CD4-positive, alpha-beta T cell treated with Interleukin-17A for 1 hour (primary cell): ENCODE measurements at places on chromosomes 1 and 21.

- DNase-seq = no peak
Measured at GRCh38 chr1:97451944-97452343, 468.9 kb downstream of the DPYD start.

DNA sequence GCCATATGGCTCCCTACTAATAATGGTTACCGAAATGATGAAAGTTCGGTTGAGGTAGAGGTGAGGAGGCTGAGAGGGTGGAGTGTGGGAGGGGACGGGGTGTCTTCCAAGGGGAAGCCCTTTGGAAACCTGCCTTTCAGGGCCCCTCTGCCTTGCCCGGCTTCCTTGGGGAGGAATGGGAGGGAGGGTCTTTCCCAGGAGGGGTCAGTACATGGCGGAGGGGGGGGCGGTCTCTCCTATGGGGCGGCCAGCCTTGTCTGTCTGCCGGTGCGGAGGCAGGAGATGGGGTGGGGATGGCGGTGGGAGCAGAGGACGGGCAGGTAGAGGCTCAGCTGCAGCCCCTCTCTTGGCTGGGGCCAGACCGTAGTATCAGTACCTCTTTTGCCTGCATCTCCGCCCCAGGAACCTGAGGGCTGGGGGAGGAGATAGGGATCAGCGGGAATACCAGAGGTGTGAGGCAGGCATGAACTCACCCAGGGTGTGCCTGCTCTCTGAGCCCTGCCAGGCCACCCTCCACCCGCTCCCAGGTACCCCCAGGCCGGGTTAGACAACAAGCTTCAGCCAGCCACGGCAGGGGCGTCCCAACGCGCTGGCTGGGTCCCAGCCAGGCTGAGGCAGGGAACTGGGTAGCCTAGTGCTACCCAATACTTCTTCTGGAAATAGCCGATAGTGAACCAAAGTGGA lies 79.4 kb upstream of the POU3F1 start:
- no peak for DNase-seq

DNA sequence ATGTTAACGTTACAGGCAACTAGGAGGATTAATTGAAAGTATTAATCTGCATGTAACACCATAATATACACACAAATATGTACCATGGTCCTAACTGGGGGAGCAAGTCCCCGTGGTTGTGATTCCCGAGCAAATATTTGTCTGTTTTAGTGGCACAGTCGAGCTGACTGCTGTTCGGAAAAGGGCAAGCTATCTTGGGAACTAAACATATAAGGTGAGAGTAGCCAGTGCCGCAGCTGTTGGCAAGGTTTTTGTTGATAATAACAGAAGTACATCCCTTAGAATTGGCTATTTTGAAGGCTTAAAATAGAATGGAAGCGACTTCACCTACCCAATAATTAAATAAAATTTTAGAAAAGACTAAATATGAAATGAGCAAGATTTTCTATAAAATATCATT lies 45.5 kb downstream of the UCHL5 start:
- no peak for DNase-seq

DNA sequence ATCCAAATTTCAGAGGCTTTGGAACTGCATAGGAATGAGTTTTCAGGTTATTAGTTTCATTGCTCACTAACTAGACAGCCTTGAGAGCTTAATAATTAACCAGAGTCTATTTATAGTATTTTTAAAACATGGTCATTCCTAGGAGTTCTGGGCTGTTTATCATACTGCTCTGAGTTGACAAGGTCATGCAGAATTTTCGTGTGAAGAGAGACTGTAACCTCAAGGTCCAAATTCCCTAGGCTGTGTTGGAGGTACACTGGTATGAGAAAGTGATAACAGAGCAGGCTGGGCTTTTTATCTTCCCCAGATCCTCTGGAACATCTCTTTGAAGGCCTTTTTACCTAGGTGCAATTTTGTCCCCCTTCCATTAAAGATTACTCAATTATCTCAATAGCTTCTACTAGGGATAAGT lies 736.3 kb downstream of the LTN1 start:
- no peak for DNase-seq

DNA sequence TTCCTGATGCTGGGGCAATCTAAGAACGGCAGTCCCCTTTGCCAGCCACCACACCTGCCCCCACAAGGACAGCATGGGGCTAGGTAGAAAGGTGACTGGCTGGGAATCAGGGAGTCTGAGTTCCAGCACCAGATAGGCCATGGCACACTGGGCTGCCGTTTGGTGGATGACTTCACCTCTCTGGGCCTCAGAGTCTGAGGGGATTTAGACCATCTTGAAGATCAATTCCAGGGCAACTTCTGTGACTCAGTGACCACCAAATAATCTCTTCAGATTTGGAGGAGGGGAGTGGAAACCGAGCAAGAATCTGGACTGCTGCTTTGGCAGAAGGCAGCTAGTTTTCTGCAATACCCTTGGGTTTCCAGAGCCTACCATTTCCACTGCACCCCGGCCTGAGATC lies 92.1 kb upstream of the EDN2 start:
- DNase-seq = no peak

GRCh38 chr1:196970182-196970581 lies 7.2 kb upstream of the CFHR5 start:
- no peak for DNase-seq

DNA sequence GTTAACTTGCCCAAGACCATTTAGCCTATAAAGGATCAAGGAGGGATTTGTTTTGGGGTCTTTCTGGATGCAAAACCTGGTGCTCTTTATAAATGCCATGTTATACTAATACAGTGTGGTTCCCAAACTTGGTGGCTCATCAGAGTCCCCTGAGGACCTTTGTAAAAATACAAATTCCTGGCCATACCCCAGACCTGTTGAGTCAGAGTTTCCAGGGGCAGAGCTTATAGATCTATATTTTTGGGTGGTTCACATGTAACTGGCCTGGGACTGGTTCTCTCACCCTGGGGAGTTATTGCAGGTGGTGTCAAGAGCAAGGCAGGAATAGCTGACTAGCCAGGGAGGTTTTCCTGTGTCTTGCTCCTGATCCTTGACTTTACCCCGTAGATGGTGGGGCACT lies 136.9 kb upstream of the HNRNPU start:
- no peak for DNase-seq

DNA sequence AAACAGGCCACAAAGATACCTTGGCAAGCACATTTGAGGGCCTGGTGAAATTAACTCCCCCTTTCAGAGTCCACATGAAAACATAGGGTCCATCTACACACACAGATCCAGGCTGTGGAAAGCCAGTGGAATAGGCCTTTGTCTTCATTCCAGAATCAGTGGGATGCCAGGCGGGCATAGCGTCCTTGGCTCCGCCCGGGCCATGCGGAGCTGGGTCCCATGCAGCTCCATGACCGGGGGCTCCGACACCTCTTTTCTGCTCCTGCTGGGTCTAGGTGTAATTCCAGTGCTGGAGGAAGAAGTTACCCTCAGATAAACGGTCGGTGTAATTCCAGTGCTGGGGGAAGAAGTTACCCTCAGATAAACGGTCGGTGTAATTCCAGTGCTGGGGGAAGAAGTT lies 63.6 kb upstream of the COL6A1 start:
- no peak for DNase-seq

DNA sequence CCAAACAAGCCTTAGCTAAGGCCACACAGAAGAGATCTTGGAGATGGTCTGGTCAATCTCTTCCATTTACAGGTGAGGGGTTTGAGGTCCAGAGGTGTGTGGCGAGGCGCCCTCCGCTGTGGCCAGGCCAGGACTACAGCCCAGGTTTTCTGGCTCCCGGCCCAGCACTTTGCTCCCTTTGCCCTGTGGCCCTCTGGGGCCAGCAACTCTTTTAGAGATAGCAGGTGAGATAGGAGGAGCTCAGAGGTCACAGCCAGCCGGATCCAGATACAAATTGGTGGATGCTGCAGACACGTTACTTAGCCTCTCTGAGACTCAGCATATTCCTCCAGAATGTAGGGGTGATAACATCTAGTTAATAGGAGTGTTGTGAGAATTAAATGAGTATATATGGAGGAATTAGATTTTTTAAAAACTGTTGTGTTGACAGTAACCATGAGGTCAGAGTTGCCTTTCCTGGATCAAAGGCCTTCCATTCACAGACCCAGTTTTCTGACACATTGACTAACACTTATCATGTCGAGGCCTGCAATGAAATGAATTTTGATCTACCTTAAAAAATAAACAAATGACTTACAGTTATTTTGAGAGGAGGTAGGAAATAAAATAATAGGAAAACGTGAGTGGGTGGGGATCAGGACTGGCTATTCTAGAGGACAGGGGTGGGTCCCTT lies 16.6 kb downstream of the TEX35 start:
- DNase-seq = no peak

DNA sequence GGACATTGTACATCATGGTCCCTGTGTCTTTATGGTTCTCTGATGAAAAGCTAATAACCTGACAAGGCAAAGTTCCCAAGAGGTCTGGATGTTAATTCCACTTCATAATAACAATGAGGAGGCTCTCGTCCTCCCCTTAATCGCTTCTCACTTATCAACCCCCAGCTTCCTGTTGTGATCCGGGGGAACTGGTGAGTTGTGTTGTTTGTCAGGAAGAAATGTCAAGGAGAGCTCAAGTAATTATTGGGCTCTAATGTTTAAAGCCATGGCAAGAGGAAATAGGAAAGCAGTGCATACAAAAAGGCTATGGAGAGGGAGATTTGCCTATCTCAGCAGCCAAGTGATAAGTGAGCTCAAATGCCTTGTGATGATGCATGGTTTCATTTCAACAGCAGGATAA lies 42.8 kb upstream of the RASAL2 start:
- DNase-seq = no peak

DNA sequence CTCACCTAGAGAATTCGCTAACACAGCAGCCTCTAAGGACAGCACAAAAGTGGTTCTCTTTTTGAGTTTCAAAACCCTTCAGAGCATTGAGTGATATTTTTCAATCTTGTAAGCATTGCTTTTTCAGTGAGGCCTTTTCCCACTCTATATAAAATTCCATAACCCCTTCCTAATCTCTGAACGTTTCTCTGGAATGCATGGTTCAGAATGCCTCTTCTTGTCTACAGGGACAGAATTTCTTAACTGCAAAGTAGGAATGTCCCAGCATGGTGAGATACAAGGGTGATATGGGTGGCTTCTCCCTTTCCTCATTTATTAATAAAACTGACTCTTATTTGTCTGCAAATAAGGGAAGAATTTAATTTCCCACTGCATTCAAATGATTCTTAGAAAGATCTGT lies 377.9 kb downstream of the LTN1 start:
- no peak for DNase-seq

- no peak for DNase-seq
Measured at GRCh38 chr1:246483569-246483933, 23.5 kb downstream of the SMYD3 start.

DNA sequence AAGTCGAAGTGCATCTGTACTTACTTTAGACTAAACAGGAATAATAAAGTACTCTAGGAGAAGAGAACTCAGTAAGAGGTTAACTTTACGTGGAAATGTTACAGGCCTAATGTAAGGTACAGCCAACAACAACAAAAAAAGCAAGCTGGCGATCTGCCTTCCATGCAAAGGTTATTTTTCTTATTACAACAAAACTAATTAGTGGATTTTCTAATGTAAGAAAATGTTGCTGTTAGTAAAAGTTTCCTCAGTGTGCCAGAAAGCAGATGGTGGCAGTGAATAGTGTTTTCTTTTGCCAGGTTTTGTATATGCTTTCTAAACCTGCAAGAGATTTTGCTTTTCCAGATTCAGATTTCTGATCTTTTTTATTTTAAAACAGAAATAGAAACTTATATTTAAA lies 179.2 kb downstream of the NFIA start:
- no peak for DNase-seq

GRCh38 chr1:34911465-34911864 lies 18.0 kb downstream of the DLGAP3 start:
- no peak for DNase-seq

DNA sequence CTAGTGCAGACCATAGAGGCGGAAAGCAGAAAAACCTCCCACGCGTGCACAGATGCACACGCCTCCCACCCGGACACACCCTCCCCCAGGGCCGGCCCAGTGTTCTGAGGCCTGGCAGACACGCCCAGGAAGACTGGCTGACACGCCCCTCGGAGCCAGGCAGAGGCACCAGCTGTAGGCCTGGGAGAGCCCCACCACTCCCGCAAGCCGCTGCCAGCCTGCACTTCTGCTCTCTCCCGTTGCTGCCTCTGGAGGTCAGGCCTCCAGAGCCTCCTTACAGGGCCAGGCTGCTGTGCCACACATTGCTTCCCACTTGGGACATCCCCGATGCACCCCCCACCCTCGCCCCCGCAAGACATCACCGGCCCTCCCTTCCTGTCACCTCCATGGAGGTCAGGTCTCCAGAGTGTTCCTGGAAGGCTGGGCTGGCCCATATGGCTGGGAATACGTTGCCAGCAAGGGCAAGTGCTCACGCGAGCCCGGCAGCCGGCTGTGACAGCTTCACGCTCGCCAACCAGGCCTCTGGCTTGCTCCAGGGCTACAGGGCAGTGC lies 40.4 kb downstream of the CASZ1 start:
- peak; percentile 76 for DNase-seq

DNA sequence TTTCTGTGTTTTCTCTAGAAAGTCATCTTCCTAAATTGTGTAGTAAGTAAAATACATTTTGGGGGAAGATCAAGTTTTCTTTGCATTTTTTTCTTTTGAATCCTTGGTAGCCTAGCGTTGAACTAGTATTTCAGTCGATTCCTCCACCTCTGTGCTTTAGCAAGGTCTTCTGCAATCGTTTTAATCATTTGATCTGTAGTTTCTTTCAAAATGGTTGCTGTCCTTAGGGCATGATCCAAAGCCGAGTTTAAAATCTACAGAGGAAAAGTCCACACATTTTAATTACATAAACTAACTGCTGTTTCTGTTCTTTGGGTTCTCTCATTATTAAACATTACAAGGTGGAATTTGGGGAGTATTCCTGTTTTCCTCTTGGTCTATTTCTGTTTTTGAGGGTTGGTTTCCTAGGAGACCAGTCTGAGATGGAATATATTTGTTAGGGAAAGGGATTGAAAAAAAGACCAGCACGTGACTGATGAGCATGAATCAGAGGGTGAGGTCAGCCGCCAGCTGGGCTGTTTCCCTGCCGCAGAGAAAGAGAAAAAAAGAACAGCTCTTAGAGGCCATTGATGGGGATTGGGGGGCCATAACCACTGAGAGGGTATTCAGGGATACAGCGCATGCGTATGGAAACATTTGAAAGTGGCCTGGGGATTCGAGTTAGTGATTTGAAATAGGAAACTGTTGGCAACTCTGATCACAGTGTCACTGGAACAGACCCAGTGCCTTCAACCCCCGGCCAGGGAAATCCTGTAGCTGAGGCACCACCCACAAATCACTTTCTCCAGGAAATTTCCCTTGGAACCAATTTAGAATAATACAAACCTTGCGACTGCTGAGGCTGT lies 40.6 kb downstream of the AKNAD1 start:
- no peak for DNase-seq
